H9 (cell line): ENCODE measurements at places on chromosomes 1 and 21.

DNA sequence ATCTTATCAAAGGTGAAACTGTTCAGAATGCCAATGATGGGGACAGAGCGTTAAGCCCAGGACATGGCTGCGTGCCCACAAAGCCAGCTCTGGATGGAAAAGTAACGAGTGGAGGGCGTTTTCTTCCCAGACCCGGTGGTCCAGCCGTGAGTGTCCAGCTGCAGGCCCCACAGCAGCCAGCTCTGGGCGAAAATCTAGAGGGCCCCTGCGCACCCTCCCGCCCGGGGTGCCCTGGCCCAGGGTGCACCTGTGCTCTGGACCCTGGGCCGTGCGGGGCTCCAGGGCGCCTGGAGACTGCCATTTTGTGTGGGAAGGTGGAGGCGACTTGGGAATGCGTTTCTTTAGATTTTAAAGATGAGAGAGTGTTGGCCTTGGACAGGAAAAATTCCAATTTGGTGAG is 58.8 kb downstream of the SKI start:
- DNase-seq: no peak

- DNase-seq: no peak
Measured at GRCh38 chr1:98668733-98669132, 7.2 kb downstream of the SNX7 start.

DNA sequence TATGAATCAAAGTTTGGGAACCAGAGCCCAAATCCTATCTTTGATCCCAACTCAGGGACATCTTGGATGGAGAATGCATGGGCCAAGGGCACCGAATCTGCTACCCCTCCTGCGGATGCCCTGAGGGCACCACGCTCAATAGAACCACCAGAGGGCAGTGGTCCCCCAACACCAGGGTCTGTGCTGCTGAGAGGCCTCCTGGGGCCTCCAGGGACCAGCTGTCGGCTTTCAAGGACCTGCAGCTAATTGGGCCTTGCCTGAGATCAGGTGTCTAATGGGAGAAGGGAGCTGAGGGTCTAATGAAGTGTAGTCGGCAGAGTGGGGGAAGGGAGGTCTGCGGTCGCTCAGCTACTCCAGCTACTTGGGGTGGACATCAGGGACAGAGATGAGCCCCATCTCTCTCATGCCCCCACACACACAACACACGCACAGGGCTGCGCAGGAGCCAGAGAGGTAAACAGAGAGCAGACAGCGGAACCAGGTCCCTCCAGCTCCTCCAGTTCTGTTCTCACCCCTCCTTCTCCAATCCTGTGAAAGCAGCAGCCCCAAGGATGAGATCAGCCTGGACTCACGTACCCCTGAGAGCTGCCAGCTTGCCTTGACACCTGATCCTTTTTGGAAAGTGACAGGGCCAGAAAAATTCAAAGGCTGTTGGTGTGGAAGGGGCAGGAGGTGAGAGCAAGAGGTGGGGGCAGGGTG is 34.9 kb upstream of the PPP1R15B start:
- DNase-seq: peak; percentile 93

GRCh38 chr1:92329347-92330129 is 30.7 kb downstream of the RPAP2 start:
- no peak for DNase-seq

DNA sequence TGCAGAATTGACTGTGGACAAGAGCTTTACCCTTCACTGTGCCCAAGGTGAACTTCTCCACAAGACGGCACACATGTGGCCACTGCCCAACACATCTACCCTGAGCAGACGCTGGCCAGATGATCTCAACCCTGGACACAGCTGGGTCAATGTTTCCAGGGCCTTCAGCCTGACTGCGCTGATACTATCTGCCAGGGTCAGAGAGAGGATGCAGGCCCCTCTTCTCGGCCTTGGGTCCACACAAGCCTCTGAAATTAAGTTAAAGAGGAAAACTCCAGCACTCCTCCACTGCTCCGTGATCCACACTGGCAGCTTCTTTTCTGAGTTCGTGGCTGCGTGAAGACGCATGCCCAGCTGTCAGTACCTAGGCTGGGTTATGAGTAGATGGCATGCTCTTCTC is 58.1 kb downstream of the GLIS1 start:
- DNase-seq: no peak

DNA sequence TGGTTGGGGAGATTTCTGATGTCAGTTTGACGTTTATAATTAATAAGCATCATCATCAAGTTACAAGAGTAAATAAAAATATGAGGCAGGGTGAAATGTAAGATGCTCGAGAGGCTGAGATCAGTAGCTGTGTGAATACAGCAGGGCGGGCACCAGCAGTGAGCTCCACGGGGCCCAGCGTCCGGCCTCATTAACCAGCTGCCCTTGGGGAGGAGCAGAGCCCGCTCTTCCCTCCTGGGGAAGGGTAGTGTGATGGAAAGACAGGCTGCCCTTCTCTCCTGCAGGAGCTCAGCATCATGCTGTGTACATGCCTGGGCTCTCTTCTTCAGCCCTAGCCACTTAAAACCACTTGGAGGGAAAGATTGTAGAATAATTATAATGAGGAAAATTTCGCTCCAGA is 23.4 kb downstream of the PDE9A start:
- DNase-seq: no peak

DNA sequence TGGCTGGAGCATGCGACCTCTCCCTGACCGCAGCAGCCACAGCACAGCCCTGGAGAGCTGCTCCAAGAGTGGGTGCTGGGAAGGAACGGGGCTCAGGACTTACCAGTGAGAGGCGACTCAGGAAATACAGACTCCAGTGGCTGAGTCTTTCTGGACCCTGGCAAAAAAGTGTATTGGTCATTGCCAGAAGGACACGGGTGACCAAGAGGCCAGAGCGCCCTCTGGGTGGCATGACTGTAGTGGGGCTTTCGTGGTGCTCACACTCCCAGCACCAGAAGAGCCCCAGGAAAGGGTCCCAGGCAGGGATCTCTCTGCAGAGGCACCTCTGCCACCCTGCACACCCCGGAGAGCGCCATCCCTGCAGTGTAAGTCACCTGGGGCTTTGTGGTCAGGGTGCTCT is 8.9 kb upstream of the PRDM16 start:
- peak; percentile 20 for DNase-seq

DNA sequence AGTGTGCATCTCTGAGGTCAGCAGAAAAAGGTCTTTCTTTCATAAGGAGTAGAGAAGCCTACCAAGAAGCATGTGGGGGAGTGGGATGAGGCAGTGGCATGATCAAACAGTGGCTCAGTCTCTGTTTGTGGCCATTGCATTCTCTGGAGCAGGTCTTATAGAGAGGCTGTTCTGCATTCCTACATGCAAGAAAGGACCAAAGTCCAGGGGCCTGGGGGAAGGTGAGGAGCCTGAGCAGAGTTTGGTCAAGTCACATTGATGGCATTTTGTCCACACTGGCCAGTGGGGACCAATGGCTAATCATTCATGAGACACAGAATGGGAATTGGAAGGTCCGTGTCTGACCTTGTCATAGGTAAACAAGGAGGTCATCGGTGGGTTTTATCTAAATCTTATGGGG is 25.4 kb downstream of the MAP10 start:
- no peak for DNase-seq

- DNase-seq: no peak
Measured at GRCh38 chr1:67436511-67437055, 6.4 kb upstream of the SERBP1 start.

GRCh38 chr1:27571439-27572018 is 32.4 kb downstream of the AHDC1 start:
- no peak for DNase-seq

DNA sequence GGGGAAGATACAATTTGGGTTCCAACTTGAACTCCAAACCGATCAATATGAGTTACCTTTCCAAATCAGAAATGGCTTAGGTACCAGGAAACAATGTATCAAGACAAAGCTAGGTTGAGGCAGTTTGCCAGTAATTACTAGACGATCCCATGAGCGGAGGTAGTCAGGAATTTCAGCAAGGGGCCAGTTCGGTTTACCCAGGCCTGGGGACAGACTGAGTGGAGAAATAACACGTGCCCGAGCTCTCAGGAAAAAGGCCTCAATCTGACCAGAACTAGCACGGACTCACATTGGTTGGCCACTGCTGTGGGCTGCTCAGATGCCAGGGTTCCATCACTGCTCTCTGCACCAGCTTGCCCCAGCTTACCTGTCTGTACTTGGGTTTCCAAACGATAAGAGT is 15.3 kb downstream of the CLSTN1 start:
- no peak for DNase-seq

DNA sequence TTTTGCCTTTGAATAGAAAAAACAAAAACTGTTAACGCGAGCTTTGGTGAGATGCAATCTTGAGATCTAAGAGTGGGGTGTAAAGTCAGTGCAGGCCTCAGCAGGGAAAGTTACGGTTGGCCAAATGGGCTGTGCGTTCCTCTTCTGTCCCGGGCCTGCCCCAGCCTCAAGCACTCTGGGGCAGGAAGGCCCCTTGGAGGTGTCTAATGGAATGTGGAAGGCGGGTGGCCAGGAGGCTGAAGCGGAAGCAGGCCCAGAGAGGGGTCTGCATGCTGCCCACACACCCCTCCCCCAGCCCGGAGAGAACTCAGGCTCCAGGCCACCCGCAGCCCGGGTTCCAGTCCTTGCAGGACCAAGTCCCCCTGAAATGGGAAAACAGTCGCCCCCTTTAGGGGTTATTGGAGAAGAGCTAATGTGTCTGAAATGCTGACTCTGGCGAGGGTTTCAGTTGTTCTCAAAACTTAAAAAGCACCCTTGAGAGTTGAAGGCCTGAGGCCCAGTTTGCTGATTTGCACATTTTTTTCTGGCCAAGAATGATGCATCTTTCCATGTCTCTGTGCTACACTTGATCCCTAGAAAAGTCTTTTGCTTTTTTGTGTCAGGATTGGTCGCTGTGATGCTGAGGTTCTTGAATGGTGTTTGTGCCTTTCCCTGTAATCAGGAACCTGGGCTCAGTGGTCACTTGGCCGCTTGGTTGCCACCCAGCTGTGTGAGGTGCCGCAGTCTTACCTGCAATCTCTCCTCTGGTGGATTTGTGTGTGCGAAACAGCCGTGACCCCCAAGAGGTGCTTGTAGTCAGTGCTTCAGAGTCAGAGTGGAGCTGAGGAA is 2.0 kb downstream of the COL18A1 start:
- DNase-seq: peak; percentile 84

DNA sequence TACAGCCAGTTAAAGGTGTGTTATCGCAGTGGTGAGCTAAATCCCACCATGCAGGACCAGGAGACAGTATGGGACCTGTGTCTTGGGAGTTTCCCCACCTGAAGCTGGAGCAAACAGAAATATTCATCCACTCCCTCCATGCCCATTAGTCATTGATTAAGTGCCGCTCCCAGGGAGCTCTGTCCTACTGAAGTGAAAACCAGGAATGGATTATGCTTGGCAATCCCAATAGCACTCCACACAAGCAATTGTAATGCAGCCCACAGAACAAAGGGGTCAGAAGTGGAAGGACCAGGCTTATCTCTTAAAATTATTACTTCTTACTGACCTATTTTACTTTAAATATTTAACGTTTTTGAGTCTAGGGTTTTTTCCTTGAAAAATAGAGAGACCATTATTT is 1005.4 kb downstream of the ADGRL2 start:
- DNase-seq: no peak

GRCh38 chr1:223106856-223107255 is 36.2 kb downstream of the TLR5 start:
- DNase-seq: no peak

DNA sequence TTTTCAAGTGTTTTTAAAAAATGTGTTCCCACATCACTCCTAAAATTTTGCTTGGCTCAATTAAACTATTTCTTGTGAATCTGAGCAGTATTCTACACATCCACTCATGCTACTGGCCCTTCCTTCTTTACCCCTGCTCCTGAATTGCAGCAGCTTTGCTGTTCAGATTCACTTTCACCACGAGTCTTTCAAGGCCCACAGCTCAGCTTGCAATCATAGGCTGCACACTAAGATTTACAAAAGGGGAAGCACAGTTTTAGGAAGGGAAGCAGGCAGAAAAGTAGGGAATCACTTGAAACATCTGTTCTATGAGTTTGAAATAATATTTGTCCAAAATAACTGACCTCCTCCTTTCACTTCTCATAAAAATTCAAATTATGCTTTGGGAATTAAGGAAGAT is 70.9 kb upstream of the EDEM3 start:
- DNase-seq: no peak

- DNase-seq: no peak
Measured at GRCh38 chr1:42844592-42845140, 1.7 kb upstream of the ZNF691 start.

DNA sequence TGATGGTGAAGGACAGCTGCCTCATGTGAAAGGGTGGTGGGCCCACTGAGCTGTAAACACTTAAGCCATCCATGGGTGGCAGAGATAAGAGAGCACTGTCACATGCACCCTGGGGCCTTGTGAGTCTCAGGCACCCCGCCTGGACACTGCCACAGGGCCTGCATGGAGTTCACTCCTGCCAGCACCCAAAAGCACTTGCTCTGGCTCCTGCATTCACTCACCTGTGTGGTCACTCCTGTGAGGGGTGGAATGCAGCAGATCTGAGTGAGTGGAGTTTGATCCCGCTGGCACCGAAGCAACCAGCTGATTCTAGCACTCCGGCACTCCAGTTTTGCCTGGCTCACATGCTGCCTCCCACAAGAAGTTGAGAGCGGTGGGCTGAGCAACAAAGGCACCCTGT is 1142.1 kb upstream of the PRMT6 start:
- DNase-seq: no peak

DNA sequence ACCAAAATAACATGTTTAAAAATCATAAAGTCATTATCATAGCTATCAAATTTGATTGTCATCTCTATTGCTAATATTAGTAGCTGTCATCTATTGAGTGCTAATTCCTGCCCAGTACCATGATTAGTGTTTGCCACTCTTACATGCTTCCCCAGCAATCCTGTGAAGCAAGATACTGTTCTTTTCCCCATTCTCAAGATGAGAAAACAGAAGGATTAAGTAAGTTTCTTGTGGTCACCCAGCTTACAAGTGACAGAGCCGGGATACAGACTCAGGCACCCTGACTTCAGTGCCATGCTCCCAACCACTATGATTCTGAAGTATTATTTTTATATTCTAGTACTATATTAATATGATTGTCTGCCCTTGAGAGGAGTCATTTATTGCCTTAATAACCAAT is 36.5 kb downstream of the LRRC8C start:
- no peak for DNase-seq

DNA sequence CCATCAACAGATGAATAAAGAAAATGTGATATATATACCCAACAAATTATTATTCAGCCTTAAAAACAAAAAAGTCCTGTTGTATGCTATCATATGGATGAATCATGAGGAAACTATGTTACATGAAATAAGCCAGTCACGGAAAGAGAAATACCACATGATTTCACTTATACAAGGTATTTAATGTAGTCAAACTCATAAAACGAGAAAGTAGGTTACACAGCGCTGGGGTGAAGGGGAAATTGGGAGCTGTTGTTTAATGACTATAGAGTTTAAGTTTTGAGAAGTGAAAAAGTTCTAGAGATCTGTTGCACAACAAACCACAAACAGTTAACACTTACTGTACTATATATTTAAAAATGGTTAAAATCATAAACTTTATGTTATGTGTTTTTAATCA is 58.5 kb downstream of the SLC25A24 start:
- no peak for DNase-seq

DNA sequence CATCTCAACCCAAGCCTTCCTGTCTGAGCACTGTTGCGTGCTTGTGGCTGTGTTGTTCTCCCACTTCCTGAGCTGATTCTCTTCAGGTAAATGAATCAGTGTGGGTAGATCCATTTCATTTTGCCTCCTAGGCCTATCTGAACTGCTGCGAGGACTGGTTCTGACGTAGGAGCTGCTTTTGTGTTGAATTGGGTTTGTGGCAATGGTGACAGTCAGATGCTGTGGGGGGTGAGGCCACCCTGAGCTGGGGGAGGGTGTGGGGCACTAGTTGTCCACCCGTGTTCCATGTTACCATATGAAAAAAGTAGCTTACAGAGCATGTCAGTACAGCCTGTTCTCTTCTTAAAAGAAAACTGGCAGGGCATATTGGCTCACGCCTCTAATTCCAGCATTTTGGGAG is 81.5 kb downstream of the MRPS6 start:
- no peak for DNase-seq

GRCh38 chr1:101595881-101596374 is 359.1 kb downstream of the S1PR1 start:
- no peak for DNase-seq
